CD4-positive, CD25-positive, alpha-beta regulatory T cell (primary cell): ENCODE measurements at places on chromosomes 5 and 9.
A peak's percentile ranks its signal among the peaks of the same experiment; 100 is the strongest.

- DNase-seq = no peak
These were observed 7.8 kb downstream of the TEX48 start for GRCh38 chr9:114674076-114674797.

- DNase-seq = peak; percentile 28
These were observed 8.3 kb upstream of the XPA start for GRCh38 chr9:97705354-97705950.

- DNase-seq = no peak
These were observed 16.6 kb downstream of the OCLN start for GRCh38 chr5:69509212-69509611.

DNA sequence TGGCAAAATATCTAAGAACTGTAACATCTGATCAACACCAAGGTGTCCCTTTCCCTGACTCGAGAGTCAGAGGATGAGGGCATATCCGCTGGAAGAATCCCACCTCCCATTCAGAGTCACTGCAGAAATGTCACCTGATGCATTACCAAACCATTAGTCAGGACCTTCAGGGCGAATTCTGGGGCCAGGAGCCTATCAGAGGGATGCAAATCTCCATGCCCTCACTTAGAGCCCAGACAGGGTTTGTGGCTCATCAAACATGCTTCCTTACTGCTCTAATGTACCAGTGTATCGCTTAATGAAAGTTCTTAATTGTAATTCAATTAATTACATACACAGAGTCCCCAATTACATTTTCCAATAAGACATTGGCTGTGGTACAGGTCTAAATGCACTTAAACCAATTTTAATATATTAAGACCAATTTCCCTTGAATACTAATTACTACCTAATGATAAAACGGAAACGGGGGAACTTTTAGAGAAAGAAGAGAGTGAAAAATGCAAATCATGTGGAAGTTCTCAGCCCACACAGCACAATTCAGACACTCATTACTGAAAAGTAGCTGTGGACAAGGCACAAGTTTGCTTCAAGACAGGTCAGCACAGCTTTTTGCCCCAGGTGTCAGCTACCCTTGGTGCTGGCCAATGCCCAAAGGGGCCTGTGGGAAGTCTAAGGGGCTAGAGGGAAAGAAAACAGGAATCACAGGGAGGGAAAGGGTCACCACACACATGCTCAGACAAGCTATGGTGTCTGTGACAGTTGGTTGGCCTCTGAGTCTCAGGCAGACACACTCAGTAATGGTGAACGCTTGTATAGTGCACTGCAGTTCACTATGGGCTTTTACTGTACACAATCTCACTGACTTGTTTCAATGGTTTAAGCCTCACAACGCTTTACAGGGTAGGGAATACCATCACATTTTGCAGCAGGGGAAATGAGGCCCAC lies 211.6 kb downstream of the MAPKAP1 start:
- no peak for DNase-seq

DNA sequence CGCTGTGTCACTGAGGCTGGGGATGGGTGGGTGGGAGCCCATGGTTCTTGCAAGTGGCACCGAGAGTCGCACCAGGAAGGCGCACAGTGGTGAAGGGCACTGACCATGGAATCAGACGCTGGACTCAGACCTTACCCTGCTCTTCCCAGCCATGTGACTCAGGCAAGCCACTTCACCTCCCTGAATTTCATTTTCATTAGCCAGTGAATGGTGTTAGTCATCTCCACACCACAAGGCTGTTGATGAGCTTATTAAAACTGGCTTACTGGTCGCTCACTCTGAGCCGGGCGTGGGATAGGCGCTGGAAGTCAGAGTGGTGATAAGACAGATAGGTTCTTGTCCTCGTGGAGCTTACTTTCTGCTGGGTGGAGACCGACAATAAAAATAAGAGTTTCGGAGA lies 25.1 kb downstream of the FGF18 start:
- no peak for DNase-seq

GRCh38 chr5:180470361-180470760 lies 23.8 kb upstream of the CNOT6 start:
- DNase-seq = no peak

DNA sequence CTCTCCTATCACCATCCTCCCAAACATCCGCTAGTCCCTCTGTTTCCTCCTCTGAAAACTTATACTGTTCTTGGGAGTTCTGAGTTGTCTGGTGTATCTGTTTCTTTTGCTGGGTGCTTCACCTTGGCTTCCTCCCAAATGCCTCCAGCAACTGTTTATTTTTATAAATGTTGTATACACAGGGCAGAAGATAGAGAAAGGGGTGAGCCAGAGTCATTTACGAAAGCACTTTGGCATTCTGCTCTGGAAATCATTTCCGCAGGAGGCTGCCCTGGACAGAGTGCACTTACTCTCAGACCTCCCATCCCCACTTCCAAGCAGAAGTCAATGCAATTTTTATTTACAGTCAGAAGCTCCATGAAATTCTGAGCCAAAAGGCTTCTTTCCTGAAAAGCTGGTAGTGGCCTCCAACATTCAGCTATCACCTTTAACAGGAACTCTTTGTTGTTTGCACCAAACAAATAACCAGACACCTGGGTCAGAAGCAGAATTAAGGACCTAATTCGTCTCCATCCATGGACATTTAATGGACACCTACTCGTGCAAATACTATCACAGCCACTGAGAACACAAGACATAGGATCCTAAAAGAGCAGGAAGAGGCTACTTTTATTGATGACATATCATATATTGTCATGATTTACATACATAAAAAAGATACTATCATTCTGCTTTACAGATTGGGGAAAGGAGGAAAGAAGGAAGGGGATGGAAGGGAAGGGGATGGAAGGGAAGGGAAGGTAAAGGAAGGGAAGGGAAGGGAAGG lies 229.5 kb upstream of the PAPPA start:
- no peak for DNase-seq

GRCh38 chr9:100170085-100170484 lies 71.0 kb downstream of the INVS start:
- no peak for DNase-seq

- DNase-seq = no peak
These were observed 3.6 kb upstream of the TRIM41 start for GRCh38 chr5:181219262-181220177.

GRCh38 chr5:65819905-65820240 lies 97.9 kb downstream of the NLN start:
- peak; percentile 17 for DNase-seq

GRCh38 chr9:4855841-4856240 lies 63.1 kb downstream of the RCL1 start:
- no peak for DNase-seq

- no peak for DNase-seq
These were observed 163.7 kb downstream of the ROR2 start for GRCh38 chr9:91786132-91786896.

DNA sequence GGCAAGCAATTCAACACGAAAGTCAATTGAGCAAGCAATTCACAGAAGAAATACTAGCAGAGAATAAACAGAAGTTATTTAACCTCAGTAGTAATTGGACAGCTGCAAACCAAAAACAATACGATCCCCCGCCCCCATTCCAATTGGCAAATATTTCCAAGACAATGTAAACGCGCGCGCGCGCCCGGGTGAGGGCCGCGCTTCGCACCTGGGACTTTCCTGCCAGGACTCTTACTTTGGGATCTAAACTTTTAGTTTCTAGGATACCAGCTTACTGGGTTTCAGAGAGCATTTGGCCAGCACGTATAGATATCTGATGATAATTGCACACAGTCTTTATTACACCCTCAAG lies 8.6 kb downstream of the RUFY1 start:
- no peak for DNase-seq

- DNase-seq = no peak
These were observed 135.8 kb downstream of the AGTPBP1 start for GRCh38 chr9:85605905-85606304.

- DNase-seq = no peak
These were observed 30.7 kb downstream of the CTNND2 start for GRCh38 chr5:11873587-11873986.

DNA sequence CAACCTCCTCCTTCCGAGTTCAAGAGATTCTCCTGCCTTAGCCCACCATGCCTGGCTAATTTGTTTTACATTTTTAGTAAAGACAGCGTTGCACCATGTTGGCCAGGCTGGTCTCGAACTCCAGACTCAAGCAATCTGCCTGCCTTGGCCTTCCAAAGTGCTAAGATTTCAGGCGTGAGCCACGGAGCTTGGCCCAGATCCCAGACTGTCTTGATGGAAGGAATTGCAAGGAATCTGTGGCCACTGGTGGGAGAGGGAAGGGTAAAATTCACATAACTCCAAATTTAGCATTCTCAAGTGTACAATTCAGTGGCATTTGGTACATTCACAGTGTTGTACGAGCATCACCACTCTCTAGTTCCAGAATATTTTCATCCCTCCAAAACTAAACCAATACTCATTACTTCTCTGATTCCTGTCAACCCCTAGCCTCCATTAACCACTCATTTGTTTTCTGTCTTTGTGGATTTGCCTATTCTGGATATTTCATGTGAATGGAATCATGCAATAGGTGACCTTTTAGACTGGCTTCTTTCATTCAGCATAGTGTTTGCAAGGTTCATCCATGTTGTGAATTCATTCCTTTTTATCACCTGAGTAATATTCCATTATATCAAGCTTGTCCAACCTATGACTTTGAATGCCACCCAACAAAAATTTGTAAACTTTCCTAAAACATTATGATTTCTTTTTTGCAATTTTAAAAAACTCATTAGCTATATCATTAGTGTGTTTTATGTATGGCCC lies 8.9 kb upstream of the MYO10 start:
- DNase-seq = no peak

- no peak for DNase-seq
These were observed 57.9 kb downstream of the KIAA1958 start for GRCh38 chr9:112544477-112544876.

DNA sequence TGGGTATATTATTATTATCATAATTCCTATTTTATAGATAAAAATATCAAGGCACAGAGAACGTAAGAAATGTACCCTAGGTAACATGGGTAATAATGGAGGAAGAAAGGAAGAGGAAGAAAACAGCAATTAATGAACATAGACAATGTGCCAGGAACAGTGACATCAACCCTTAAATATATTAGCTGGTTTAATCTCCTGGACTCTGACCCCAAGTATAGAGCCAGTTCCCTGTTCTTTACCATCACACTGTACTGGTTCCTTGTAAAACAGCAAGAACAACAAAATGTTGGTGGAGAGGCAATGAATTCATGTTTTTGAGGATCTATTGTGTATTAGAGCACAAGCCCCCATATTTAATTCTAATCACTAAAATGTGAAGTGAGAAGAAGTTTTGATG lies 192.1 kb downstream of the SMC2 start:
- no peak for DNase-seq

DNA sequence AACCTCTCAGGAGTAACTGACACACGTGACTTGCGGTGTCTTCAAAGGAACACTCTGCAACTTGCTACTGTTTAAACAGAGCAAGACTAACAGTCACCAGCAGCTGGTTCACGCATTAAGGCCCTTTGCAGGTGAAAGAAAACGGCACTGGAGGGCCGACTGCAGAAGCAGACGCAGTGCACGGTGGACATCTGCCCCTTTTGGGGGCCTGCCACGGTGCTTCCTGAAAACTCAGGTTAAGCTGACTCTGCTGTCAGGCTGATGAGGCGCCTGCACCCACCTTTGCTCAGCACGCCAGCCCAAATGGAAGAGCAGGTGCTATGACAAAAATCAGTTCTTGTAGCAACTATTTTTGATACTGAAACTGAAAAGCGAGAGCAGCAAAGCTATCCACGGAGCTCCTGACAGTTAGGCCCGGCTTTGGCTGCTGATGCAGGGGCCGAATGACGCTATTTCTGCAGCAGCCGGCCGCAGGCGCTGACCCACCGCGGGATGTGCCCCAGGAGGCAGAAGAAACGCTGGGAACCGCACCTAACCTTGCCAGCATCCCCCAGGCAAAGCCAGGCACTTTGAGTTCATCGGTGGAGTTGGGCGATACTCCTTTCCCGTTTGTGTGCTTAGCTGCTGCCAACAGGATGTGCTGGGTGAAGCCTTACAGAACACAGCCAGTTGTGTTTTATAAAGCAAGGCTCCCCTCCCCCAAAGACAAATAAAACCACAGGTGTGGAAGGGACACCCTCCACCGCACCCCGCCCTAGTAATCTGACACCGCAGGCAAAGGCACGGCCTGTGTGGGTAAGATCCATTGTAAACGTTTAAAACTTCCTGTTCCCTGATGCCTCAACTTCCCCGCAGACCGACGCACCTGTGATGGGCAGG lies 21.1 kb upstream of the TERT start:
- peak; percentile 47 for DNase-seq

DNA sequence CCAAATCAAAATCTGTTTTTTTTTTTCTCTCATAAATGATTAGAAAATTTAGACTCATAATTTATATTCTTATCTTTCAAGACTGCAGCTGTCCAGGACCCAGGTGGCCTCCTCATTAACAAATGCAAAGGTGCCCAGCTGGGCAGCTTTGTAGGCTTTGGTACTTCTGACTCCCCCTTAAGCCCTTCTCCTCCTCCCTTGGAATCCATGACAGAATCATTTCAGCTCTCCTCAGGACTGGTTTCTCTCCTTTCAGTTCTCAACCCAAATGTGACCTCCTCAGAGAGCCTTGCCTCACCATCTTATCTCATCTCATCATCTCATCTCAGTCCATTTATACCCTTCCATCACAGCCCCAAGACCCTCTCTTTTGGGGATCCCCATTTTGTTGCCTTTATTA lies 221.7 kb downstream of the KIAA0825 start:
- DNase-seq = no peak

DNA sequence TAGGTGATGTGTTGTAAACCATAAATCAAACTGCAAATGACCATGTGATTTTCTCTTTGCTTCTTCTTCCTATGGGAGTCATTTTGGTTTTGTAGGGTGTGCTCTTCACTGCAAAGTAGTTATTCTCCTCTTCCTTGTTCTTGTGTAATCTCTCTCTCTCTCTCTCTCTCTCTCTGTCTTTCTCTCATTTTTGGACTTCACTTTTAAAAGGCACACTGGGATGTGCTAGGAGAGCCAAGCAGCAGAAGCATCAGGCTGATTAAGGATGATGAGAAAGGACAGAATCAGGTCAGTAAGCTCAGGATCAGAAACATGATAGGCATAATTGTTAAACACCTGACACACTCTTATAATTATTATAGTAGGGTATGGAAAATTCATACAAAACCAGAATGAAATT lies 505.3 kb upstream of the ZNF608 start:
- DNase-seq = no peak

- DNase-seq = no peak
These were observed 70.2 kb upstream of the PLEKHG4B start for GRCh38 chr5:21654-22233.
